ENCODE measurements at places on chromosomes 7 and 10.

DNA sequence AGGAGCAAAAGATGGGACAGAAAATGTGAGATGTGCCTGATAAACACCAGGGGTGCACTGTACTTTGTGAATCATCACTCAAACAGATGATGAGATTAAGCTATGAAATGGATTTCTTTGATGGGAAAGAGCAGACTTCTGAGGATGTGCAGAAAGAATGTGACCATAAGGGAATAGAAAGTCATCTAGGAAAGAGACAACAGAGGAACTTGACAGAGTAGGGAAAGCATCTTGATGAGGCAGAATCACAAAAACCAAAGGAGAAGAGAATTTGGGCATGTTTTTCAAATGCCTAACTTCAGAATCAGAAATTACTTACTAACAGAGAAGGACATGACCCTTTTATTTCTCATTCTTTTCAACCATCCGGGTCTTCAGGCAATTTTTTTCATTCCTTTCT lies 82.4 kb upstream of the LRRTM3 start:
- no peak for DNase-seq

DNA sequence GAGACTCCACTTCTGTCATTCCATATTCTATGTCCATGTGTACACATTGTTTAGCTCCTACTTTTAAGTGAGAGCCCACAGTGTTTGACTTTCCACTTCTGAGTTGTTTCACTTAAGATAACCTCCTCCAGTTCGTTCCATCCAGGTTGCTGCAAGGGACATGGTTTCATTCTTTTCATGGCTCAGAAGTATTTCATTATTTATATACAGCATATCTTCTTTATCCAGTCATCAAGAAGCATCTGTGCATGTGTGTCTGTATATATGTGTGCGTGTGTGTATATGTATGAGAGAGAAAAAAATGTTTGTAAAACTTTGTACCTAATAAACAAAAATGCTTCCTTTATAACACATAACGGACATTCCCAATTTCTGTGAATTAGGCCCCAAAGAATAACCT lies 6.2 kb downstream of the SEC61A2 start:
- no peak for DNase-seq

DNA sequence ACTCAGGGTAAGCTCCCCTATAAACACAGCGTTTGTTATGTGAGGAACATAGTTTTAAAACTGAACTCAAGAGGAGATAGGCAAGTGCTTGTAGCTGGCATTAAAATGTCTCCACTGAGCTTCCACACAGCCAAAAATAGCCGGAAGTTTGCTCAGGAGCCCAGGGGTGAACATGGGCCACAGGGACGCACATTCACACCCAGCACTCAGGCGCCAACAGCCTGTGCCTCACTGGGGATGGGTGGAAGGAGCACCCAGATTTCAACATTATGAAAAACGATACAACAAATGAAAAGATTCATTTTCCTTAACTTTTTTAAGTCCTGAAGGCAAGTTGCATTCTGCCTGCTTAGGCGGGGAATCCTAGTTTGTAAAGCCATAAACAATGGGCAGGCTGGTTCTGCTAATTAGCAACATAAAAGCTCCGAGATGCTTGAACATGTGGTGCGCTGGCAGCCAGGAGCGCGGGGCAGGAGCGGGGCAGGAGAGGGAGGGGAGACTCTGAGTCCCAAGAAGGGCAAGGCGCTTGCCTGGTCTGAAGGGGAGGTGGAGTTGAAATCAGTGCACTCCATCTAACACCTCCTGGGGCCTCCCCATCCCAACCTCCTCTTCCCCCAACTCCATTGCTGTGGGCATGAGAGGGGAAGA lies 235.9 kb downstream of the COBL start:
- no peak for DNase-seq

DNA sequence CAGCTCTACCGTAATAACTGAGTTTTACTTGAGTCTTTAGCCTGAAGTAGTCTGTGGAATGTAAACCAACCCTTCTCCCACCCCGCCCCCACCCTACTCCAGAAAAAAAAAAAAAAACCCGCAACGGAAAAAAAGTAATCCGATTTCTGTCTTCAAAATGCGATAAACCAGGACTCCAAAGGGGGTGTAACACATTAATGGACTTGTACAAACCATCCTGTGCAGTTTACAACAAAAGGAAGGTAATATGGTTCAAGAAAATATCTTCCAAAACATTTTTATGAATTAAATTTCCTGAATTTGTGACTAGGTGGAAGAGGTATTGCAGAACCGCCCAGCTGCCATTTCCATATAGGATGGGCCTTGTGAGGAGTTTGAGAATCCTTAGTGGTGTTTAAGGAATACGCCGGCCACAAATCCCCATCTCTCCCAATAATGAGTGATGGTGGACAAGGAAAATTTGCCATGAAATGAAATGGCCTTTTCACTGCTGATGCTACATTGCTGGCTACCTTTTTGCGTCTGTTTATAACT lies 10.6 kb downstream of the SKIDA1 start:
- DNase-seq = no peak

- DNase-seq = no peak
These were observed 301.3 kb upstream of the KLF6 start for GRCh38 chr10:4086131-4086898.
